Gastrocnemius medialis (tissue), 4 donors: ENCODE measurements at places on chromosomes 5 and 9. TPM values are rescaled to one million over a fixed set of nuclear protein-coding genes. Genes with fewer than 3 reads are reported as not detected.

GRCh38 chr5:143216211-143216610, 187.3 kb downstream of the NR3C1 start:
- no peaks in the 10 kb centered on the region for H3K27me3 ChIP-seq
- H3K36me3 ChIP-seq: no peaks in the 10 kb centered on the region
- no peak overlapping the region for H3K4me3 ChIP-seq
- DNase-seq: no peak
- no peak overlapping the region for H3K27ac ChIP-seq

DBH gene
- total RNA-seq: not detected

FCN1 gene
- total RNA-seq: 0.66 TPM

GRCh38 chr9:72464857-72465592, 56.4 kb upstream of the TMC1 start:
- H3K27ac ChIP-seq: peak overlapping the region; percentile 14
- no peaks in the 10 kb centered on the region for H3K36me3 ChIP-seq
- H3K27me3 ChIP-seq: no peaks in the 10 kb centered on the region
- no peaks in the 10 kb centered on the region for H3K4me1 ChIP-seq
- DNase-seq: no peak

GRCh38 chr5:74131250-74131649, 505.3 kb downstream of the ARHGEF28 start:
- H3K4me3 ChIP-seq: no peak overlapping the region
- no peaks in the 10 kb centered on the region for H3K27me3 ChIP-seq
- no peak overlapping the region for H3K27ac ChIP-seq
- no peak for DNase-seq
- H3K36me3 ChIP-seq: no peaks in the 10 kb centered on the region

DNA sequence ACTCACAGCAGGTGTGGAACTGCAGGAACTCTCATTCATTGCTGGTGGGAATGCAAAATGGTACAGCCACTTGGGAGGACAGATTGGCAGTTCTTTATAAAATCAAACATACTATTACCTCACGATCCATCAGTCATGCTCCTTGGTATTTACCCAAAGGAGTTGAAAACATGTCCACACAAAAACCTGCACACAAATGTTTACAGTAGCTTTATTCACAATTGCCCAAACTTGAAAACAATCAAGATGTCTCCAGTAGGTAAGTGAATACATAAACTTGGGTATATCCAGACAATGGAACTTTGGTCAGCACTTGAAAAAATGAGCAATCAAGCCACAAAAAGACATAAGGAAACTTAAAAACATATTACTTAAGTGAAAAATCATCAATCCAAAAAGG, 215.5 kb downstream of the IRX1 start:
- H3K4me1 ChIP-seq: no peaks in the 10 kb centered on the region
- no peak overlapping the region for H3K27ac ChIP-seq
- H3K27me3 ChIP-seq: no peaks in the 10 kb centered on the region
- no peak overlapping the region for H3K4me3 ChIP-seq

CSF2 gene
- total RNA-seq: not detected

GRCh38 chr5:1168796-1169195, 32.6 kb upstream of the SLC6A19 start:
- H3K36me3 ChIP-seq: no peaks in the 10 kb centered on the region
- no peak for DNase-seq
- H3K4me1 ChIP-seq: no peaks in the 10 kb centered on the region
- H3K4me3 ChIP-seq: no peak overlapping the region
- no peak overlapping the region for H3K27ac ChIP-seq
- H3K27me3 ChIP-seq: peaks cover 11% of the 10 kb centered on the region
